ENCODE measurements at places on chromosomes 7 and 10.

- no peak for DNase-seq
Measured at GRCh38 chr10:103310197-103310596, 33.3 kb downstream of the INA start.

DNA sequence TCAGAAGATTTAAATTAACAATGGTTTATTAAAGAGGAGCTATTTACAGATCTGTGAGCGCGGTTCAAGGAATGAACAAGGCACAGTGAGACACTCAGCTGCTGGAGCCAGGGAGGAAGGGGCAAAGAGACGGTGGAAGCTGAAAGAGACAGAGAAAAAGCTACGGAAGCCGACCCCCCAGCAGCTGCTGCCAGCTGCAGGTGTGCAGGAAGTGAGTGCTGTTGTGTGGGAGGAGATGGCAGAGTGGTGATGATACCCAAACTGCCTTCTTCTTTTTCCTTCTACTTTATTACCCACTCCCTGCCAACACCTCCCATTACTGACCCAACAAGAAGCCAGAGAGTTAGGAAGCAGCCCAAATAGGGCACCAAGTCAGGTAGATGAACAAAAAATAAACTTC, 41.9 kb upstream of the MBL2 start:
- DNase-seq, result no peak

DNA sequence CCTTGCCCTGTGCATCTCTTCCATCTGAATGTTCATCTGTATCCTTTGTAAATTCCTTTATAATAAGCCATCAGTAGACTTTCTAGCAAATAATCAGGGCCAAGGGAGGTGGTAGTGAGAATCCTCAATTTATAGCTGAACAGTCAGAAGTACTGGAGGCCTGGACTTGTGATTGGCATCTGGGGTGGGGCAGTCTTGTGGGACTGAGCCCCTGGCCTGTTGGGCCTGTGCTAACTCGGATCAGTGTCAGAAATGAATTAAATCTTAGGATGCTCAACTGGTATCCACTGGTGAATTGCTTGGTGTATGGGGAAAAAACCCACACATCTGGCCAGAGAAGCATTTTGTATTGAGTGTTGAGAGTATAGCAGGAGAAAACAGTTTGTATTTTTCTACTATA, 481.8 kb downstream of the GLRX3 start:
- no peak for DNase-seq

DNA sequence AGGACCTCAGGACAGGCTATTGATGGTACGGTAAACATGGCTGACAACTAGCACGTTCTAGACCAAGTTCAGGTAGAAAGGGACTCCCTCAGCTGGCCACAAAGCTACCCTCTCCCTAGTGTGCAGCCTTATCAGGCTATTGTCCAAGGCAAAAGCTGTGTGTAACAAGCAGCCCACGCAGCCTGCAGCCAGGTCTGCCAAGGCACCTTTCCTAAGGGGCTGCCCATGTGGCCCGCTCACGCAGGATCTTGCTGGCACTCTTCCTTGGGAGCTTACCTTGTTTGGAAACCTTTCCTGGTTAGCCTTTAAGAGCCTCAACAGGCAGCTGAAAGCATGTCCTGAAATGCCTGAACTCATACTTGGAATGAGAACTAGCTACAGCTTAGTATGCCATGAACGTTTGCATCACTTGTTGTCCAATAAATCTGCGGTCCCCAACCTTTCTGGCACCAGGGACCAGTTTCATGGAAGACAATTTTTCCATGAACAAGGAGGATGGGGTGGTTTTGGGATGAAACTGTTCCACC, 51.7 kb downstream of the SYPL1 start:
- no peak for DNase-seq

GRCh38 chr7:151113344-151114150, 27.3 kb downstream of the AGAP3 start:
- no peak for DNase-seq

DNA sequence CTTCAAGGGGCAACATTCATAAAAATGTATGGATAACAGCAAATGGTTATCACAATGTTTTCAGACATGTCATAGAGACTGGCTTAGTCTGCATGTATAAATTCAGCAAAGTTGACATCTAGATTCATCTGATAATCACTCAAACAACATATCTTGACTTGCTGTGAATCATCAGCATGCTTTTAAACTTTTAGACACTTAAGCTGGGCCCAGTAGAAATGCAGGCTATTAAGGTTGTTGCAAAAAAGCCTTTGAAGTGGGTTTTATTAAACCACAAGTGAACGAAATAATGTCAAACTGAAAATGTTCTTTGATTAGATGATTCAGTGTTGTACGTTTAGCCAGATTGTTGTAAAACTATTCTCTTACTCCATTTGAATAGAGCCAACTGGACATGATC, 759.6 kb downstream of the NXPH1 start:
- DNase-seq, result no peak

DNA sequence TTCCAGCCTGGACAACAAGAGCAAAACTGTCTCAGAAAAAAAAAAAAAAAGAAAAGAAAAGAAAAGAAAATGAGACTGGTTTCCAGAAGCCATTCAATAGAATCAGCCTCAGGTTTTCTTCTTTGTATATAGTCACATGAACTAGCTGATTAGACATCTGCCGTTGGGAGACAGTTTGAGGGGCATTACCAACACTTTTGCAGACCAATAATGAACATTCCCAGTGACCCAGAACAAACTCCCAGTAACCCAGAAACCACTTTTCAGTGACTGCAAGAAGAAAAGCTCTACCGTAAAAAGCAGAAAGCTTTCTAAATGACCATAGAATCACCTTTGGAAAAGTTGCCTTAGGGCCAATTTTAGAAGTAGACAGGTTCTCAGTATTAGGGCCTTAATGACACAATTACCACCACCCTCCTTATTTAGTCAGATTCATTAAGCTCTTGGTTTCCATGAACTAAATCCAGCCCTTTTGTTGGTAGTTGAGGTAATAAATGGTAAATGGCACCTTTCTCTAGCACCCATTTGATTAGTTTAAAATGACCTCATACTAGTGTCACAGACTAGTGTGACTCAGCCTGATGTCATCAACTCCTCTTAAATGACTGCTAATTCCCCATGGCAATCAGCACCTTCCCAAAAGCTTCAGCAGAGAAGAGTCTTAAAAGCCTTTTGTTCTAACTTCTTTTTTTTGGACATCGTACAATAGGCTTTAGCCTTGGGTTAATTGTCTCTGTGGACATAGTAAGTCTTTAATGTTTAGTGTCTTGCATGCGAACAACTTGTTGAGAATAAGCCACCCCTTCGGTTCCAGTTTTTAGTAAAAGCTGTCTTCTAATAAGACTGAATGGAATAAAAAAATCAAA, 33.6 kb upstream of the XRCC2 start:
- no peak for DNase-seq

GRCh38 chr10:63166742-63167258, 33.7 kb downstream of the NRBF2 start:
- DNase-seq, result peak; percentile 63

GRCh38 chr10:75825235-75825634, 393.8 kb downstream of the LRMDA start:
- no peak for DNase-seq

DNA sequence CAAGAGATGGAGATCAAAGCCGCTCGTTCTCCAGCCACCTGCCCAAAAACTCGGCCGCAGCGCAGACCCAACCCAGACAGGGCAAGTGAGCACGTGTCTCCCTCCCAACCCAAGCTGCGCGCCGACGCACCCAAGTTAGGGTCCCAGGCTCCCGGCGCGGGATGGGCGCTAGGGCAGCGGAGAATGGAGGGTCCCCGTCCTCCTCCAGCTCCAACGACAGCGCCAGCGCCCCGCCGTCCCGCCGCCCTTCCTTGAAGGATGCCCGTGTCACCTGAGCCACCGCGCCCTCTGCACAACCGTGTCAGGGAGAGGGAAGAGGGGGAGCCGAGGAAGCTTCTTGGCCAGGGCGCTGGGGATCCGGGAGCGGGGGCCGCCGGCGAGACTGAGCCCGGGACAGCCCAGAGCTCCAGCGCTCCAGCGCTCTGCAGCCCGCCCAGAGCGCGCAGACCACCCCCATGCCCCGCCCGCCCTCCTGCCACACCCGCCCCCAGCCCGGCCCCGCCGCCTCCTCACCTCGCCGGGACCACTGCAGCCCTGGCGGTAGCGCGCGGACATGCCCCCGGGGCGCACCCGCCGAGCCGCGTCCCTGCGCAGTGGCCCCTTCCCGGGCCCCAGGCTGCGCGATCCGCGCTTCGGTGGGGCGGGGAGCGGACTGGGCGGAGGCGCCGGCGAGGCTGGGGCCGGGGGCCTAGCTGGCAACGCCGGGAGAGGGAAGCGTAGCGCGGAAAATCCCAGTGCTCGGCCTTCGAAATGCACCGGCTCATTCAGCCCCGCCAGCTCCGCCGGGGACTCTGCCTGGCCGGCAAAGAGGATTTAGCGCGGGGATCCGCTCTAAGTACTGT, at the start of gene SLC16A12:
Gene SLC16A12, minus strand, starts transcription at position 424 of the 842 bp plus-strand sequence. CDS start 73,016 bp downstream, outside the sequence.
- no peak for DNase-seq

- peak; percentile 71 for DNase-seq
Measured at GRCh38 chr10:70887804-70888800, at the start of gene PCBD1. Gene PCBD1 (minus strand): TSS chr10:70888565. CDS start chr10:70888533, 32 bp downstream.

- DNase-seq, result peak; percentile 26
Measured at GRCh38 chr10:17235136-17235535, 7.1 kb downstream of the VIM start.

GRCh38 chr10:99888622-99889021, 106.2 kb downstream of the ABCC2 start:
- no peak for DNase-seq

DNA sequence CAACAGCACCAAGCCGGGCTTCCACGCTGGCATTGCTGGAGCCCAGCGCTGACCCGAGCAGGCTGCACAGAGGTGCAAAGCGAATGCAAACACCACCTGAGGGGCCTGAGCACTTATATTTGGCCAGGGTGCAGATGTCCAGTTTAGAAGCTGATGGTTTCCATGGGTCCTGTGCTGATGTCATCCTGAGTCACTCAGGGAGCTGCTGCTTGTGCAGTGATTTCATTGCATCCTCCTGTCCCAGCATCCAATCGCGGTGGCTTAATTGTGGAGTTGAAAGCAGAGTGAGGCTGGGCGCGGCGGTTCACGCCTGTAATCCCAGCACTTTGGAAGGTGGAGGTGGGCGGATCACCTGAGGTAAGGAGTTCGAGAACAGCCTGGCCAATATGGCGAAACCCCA, 410.2 kb upstream of the KLF6 start:
- DNase-seq, result no peak

DNA sequence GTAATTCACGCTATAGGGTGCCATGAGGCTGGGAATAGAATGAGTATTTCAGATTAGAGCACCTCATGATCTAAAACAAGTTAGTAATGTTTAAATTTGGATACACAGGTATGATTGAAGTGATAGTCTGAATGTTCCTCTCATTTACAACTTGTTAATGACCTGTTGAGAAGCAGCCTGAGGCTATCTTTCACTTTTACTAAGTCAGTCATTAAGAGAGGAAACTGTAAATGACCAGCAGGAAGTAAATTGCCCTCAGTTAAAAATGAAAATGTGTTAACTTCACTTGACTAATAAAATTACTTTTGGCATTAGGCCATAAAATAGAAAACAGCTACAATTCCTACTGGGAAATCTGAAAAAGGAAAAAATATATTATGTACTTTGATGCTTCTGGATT, 1042.0 kb downstream of the DNAJB9 start:
- no peak for DNase-seq

DNA sequence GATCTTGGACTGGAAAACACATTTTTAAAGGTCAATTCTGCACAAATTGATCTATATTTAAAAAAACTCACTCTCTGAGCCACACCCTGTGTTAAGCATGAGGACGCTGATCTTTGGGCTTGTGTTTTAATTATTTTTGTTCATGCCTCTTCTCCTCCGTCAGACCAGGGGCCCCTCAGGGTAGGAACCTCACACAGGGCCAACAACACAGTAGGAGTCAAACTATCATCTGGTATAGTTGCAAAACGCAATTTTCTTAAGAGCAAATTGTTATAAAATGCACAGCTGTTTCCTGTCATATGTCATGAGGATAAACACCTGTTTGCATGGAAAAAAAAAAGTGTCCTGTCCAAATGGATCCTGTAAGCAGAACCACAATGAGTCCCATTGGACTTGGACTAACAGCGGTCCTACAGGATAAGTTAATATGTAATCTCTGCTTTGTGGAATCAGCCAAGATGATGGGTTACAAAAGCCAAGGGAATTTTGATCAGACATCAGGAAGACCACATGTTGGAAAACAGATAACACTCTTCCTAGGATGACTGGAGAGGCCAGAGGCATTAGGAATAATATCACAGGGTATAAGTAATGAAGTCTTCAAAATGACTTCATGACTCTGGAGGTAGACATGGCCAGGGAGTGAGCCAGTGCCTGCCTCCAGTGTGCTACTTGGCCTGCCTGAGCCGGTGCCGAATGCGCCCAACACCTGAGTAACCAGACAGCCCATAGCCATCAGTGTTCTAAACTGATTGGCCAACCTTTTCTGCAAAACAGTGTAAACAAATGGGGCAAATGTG, 184.9 kb upstream of the ADCY1 start:
- DNase-seq, result no peak

- no peak for DNase-seq
Measured at GRCh38 chr7:139453673-139454321, 29.7 kb downstream of the KLRG2 start.
